Colonic mucosa (tissue), 4 donors: ENCODE measurements at places on chromosomes 11 and 22. TPM values are rescaled to one million over a fixed set of nuclear protein-coding genes. Genes with fewer than 3 reads are reported as not detected.

DNA sequence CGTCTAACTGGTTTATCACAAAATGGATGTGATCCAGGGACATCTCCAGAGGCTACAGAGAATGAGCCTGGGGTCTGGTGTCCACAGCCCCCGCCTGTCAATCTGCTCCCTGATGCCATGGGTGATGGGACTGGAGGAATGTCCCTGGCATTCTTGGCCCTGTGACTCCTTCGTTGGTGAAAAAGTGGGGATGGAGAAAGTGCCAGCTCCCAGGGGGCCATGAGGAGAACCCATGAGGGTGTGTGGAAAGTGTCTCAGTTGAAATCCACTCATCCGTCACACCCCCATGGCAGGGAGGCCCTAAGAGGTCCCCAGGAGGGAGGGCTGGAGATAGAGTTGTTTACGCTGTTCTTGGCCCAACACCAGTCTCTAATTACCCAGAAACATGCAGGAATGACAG, 322.0 kb downstream of the CTTN start:
- DNase-seq = no peak

- no peak for DNase-seq
Measured at GRCh38 chr11:128786507-128786906, 80.6 kb downstream of the KCNJ1 start.

DNA sequence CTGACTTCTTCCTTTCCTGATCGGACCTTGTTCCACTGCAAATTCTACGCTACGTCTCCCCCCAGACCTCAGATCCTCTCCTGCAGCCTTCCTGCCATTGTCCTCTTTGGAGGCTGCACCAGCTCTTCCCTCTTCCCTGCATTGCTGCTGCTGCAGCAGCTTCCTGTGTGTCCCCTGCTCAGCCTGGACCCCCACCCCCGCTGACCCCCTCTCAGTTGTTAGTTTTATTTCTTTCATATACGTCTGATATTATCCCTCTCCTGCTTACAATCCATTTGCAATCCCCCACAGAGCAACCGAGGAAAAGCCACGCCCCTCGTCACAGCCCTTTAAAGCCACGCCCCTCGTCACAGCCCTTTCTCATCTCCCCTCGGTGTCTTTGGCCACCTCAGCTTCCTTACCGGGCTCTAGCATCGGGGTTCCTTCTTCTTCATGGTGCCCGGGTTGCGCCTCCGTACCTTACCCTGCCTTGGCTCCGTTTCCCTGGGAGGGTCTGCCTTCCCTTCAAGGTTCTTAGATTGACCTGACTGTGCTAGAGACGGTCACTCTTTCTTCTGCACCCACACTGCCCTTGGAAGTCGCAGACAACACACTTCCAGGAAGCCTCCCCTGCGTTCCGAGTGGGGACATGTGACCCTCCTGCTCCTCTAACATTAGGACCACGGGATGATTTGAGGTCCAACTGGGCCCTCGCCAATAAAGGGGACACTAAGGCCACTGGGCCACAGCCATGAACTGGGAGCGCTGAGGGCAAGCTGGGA, 4.8 kb downstream of the MRGPRG start:
- no peak for DNase-seq

GRCh38 chr11:84720706-84721402, 906.3 kb downstream of the DLG2 start:
- DNase-seq = peak; percentile 29

DNA sequence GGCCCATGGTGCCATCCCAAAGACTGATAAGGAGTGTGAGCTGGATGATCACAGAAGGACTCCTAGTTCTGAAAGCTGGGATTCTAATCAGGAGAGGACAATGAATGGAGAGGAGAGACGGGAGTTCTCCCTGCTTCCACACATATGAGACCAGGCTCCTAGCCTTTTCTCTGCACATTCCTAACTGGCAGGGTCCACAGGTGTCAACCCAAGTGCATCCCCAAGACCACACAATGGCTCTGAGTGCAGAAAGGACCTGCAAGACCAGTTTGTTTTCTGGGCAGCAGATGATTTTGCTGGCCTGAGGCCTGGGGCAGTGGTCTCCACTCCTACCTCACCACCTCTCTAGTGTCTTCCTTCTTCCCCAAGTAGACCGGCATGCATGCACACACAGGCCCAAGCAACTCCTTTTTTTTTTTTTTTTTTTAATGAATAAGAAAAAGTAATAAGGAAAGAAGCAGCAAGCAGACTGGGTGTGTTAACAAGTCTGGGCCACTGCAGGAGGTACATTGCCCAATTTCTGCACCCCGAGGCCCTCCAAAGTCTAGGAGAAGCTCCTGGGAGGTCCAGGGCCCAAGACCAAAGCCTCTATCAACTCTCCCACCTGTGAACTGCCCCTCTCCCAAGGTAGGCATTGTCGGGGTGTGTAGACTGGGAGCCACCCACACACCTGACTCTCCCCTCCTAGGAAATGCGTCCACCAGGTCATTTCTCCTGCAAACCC, 1.2 kb upstream of the TSKU start:
- DNase-seq = no peak

DNA sequence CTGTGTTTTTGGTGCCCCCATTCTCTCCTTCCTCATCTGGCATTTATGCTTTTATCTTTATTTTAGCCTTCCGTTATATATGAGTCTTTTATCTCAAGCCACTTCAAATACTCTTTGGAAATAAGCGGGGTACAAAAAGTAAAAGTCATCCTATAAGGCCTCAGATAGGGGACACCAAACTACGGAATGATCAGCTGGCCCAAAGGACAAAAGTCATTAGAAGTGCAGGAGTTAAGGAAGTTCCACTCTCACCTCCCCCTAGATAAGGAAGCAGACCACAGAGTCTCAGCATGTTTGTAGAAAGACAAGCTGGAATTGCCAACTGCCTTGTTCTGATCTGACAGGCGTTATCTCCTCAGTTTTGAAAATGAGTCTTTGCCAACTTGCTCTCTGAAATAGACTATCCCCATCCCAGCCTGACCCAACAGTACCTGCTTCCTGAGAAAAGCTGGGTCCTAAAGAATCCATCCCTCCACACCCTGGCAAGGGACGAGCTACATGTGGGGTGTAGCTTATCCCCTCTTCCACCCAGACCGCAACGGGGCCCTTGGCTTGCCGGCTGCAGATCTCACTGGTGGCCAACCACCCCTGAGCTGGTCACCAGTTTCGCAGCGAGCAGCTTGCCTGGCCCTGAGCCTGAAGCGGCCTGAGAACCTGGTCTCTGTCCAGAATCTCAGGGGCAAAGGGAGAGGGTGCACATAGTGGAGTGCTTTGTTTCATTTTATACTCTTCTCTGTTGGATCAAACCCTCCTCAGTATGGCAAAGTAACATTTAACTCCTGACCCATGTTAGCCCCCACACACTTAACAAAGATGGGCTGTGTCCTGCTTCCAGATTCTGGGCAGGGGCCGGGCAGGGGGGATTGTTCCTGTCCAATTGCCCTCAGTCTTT, 13.8 kb downstream of the FADS2 start:
- no peak for DNase-seq

DNA sequence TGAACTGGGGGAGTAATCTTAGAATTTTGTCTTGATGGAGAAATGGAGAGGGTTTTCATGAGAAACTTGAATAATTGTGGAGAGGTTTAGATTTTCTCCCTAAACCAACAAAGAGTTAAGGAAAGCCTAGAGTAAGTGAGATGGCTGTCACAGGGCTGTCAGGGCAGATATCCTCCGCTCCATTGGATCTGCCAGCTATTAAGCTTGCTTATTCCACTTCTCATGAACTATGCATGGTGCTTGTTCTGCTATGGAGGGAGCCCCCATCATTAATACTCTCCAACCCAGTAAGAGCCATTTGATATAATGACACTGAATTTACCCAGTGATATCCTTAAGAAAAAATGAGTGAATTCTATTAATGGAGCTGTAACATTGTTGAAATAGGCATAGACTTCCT, 342.8 kb upstream of the MTNR1B start:
- DNase-seq = no peak

- DNase-seq = peak; percentile 88
Measured at GRCh38 chr11:35141571-35141971, 2.6 kb downstream of the CD44 start.

DNA sequence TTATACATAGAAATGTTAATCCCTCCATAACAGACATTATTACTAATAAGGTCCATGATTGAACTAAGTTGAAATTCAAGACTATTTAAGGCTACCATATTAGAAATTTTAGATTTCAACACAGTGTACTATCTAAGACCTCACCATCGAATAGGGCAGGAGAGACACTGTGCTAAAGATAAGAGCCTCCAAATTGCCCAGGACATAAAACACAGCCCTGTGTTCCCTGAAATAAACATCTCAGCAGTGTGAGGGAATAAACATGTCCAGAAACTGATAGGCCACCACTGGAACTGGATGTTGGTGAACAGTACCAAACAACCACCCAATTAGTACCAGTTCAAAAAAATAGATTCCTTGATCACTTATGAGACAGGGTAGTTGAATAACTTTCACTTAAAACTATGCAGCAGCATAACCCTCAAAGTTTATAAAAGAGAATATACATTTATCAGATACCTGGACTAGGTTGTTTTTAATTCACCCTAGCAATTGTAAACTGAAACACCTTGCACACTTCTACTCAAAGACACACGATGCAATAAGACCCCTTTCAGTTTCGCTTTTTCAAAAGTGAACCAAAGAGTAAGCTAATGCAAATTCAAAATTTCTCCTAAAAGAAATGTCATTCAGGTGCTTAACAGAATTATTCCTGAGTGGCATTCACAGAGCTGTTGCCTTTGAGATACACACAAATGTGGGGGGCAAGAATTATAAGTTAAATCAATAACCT, 34.3 kb downstream of the USP28 start:
- DNase-seq = no peak

DNA sequence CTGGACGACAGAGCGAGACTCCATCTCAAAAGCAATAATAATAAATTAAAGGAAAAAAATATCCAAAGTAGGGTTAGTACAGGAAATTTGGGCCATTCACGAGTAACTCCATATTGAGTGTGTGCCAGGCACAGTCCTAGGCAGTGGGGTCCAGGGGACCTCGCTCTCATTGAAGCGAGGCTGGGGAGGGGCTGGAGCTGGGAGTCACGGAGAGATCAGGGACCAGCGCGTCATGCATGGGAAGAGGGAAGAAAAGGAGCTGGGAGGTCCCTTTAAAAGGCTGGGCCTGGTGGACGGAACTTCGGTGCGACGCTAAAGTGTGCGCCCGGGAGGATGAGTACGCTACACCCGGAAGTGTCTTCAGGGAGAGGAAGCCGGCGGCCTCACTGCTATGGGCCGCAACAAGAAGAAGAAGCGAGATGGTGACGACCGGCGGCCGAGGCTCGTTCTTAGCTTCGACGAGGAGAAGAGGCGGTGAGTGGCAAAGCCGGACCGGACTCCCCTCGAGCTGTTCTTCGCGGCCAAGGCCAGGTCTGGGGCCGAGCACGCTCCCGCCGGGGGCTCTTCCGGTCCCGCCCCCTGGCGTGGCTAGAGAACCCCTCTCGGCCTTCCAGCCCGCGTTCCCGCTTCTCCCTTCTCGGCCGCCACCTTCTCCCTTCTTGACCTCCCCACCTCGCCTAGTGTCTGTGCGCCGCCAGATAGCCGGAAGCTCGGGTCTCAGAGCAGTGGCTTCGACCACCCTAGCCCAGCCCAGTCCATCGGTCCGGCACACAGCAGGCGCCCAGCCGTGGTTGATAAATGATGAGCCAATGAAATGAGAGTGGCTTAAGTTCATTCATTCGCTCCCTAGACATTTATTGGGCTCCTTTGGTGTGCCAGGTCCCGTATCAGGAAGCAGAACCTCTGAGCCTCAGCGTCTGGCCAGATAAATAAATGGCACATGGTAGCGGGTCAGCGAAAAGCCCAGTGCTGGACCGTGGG, at the start of gene NOL12:
Gene NOL12, plus strand, starts transcription at position 342 of the 981 bp plus-strand sequence. Its CDS starts 50 bp downstream, at position 392.
- peak; percentile 87 for DNase-seq

Gene ENTHD1
- not detected for total RNA-seq

Gene MRGPRE
- total RNA-seq = not detected

Gene RAB3IL1
- total RNA-seq = 5.9 TPM

Gene RAB36
- total RNA-seq = 2.3 TPM

Gene CECR2
- 0.30 TPM for total RNA-seq
